Right renal pelvis (tissue), 4 donors: ENCODE measurements at places on chromosomes 3 and 15. TPM values are rescaled to one million over a fixed set of nuclear protein-coding genes. Genes with fewer than 3 reads are reported as not detected.

- no peak for DNase-seq
These were observed 27.6 kb downstream of the CHRNA7 start for GRCh38 chr15:32057876-32058425.

The IL17RD gene
- polyA plus RNA-seq = 54.7 TPM

The SEMA3F gene
- polyA plus RNA-seq = 75.1 TPM

The CKMT1B gene
- polyA plus RNA-seq = 4.2 TPM

The INKA1 gene
- 12.9 TPM for polyA plus RNA-seq
